ENCODE measurements at places on chromosomes 11 and 22.

DNA sequence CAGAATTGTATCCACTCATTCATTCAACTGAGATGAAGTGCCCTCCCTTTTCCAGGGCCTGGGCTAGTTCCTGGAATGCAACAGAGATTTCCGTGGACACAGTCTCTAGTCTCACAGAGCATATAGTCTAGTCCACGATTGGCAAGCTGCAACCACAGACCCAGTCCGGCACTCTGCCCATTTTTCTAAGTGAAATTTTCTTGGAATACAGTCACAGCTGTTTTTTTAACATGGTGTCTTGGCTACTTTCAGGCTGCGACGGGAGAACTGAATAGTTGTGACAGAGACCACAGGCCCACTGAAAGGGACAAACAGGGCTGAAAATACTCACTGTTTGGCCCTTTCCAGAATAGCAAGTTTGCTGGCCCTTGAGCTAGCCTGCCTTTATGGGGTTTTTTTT lies 29.2 kb downstream of the ALG12 start:
- no peak for DNase-seq

DNA sequence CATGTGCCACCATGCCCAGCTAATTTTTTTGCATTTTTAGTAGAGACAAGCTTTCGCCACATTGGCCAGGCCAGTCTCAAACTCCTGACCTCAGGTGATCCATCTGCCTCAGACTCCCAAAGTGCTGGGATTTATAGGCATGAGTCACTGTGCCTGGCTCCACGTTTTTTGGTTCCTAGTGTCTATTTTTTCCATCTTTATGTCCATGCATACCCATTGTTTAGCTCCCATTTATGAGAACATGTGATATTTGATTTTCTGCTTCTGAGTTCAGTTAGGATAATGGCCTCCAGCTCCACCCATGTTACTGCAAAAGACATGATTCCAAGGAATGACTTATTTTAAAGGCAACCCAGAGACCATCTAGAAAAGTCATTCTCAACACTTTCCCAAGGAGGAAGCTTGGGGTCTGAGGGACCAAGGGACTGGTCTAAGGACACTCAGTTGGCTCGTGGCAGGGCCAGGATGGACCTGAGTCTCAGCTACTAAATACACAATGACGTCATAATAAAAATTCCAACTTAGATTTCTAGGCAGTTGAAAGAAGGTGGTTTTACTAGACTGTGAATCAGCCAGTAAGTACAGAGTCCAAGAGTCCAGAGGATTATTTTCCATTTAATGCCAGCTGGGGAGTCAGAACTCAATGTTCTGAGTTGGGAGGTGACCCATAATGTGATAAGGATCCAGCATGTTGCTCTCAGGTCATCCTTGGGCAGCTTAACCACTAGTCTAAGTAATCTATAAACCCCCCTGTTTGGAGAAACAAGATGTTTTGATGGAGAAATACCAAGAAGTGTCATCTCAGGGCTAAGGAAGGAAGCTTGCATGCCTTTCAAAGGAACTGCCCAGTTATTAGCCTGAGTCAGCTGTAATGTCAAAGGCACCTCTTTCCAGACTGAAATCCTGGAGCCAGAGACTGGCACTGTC lies 39.4 kb downstream of the ABTB2 start:
- DNase-seq = no peak

DNA sequence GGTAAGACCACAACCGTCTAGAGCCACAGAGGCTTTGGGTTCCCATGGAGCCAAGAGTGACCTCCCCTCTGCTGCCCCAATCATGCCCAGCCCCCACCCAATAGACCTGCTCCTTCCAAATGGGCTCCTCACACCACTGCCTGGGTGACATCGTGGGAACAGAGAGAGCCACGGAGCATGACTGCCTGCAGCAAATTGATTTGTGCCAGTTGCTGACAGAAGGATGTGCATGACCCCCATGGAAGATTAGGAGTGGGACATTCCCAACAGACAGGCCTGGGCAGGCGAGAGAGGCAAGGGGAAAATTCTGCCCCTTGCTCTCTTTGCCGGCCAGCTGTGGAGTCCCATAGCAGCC lies 88.5 kb downstream of the TENM4 start:
- no peak for DNase-seq

- DNase-seq = no peak
Observed at GRCh38 chr22:25014896-25015755, 62.6 kb downstream of the KIAA1671 start.

- no peak for DNase-seq
Observed at GRCh38 chr11:17186932-17187692, 20.7 kb downstream of the PIK3C2A start.

GRCh38 chr11:44893846-44894617 lies 56.7 kb downstream of the TP53I11 start:
- no peak for DNase-seq

DNA sequence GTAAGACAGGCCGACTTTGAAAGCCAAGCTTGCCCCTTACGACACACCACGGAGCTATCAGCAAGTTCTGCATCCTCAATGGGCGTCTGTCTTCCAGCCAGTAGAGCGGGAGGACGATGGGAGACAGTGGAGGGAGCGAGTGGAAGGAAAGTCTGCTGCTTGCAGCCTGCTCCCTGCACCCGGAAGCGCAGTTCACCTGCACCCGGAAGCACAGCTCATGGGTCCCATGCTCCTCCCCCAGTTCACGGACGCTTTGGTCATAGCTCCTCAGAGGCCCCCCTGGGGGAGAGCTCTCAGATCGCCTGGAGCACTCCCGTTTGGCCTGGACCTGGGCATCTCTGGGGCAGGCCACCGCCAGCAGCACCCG lies 51.3 kb downstream of the FBLN1 start:
- no peak for DNase-seq

- DNase-seq = no peak
Observed at GRCh38 chr11:44693654-44694119, 33.1 kb upstream of the TSPAN18 start.

All from NCI-H510A (cell line).